ENCODE measurements at places on chromosomes 1 and 21.

GRCh38 chr1:215786997-215787396, 219.9 kb downstream of the KCTD3 start:
- no peak for DNase-seq

DNA sequence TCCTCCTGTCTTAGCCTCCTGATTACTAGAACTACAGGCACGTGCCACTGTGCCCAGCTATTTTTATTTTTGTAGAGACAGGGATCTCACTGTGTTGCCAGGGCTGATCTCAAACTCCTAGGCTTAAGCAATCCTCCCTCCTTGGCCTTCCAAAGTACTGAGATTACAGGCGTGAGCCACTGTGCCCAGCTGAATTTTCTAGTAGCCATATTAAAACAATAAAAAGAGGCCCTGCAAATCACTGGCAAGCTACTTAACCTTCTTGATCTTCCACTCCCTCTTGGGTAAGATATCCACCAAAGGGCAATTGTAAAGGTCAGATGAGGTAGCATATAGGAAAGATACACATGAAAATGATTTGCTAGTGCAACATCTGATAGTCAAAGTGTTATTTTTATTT, 65.6 kb upstream of the SRSF10 start:
- no peak for DNase-seq

- no peak for DNase-seq
These were observed 127.0 kb upstream of the F3 start for GRCh38 chr1:94668528-94668927.

DNA sequence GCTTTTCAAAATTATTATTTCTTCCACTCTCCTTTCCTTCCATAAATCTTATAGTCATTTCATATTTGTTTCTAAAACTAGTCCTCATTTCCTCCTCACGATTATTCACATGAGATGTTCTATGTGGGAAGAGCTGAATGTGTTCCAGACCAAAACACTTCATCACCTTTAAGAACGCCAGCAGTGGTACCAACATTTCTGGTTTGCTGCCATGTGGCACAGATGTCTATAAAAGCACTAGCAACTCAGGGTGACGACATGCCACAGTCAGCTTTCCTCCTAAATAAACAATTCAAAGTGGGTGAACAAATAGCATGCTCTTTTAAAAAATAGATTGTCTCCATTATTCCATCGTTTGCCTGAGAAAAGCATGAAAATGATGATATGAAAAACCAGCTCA, 1217.8 kb upstream of the ADGRL2 start:
- no peak for DNase-seq

DNA sequence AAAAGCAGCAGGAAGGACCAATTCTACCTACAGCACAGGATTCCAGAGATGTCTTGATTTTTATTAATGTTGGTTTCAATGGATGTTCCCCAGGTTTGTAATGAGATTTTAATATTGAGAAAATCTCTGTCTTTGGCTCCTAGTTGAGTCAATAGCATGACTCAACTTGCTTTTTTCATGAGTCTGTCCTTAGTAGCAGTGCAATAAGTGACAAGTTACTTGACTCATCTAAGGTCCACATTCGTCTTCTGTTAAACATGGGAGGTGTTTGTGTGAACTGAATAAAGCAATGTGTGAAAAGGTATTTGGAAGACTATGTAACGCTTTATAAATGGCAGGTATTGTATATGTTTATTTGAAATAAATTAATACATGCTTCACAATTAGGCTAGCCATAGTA, 645.0 kb upstream of the PTBP2 start:
- no peak for DNase-seq

DNA sequence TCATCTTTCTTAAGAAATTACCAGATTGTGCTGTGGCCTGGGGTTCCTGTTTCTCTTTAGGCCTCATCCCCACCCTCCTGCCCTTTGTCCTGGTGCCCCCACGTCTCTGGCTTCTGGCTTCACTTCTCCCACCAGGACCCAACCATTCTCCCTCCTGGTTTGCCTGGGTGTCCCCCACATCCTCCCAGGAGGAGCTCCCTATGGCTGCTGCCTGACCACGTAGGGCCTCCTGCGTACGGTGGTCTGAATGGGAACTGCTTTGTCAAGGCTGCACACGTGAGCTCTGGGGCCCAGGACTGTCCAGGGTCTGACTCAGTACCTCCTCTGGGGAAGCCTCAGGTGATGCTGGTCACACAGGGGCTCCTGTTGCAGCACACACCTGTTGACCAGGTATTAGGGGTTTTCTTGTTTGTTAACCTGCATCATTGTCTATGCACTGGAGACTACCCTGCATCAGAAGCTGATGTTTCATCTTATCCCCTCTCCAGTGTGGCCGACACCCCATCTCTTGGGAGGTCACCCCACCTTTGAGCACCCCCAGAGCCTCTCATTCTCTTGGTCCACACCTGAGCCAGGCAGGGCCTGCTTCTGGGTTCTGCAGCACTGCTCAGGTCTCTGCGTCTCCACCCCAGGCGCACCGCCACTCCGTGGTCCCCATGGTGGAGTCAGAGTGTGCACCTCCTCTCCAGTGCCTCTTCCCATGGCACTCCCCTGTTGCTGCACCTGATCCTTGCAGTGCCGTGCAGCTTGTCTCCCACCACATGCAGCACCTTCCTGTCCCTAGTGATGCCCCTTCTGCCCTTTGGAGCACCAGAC, 65.8 kb downstream of the S100B start:
- DNase-seq: no peak

Measured in activated CD8-positive, alpha-beta memory T cell treated with anti-CD3 and anti-CD28 coated beads for 48 hours (primary cell).